ENCODE measurements at places on chromosomes 2 and 18.

DNA sequence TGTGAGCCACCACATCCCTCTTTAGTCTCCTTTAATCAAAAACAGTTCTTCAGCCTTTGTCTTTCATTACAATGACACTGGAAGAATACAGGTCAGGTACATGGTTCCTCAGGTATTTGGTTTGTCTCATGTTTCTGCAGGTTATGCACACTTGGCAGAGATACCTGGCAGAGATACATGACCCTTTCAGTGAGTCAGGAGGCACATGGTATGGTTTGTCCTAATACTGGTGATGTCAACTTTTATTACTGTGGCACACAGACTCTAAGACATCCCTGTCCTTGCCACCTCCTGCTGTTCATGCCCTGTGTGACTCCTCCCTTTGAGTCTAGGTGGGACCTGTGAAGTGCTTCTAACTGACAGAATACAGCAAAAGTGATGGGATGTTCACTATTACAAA is 58.4 kb downstream of the SPIRE1 start:
- no peaks in the 10 kb centered on the region for H3K27me3 ChIP-seq
- no peak overlapping the region for H3K27ac ChIP-seq
- DNase-seq: no peak
- no peak overlapping the region for H3K4me3 ChIP-seq
- no peaks in the 10 kb centered on the region for H3K36me3 ChIP-seq

- no peaks in the 10 kb centered on the region for H3K27me3 ChIP-seq
- no peak for DNase-seq
- peaks cover 2% of the 10 kb centered on the region for H3K36me3 ChIP-seq
- H3K4me3 ChIP-seq: no peak overlapping the region
- H3K4me1 ChIP-seq: peaks cover 40% of the 10 kb centered on the region
These were observed 2.7 kb downstream of the PER2 start for GRCh38 chr2:238285653-238286082.

GRCh38 chr18:62634458-62634857 is 80.9 kb upstream of the PHLPP1 start:
- H3K36me3 ChIP-seq: peaks cover 3% of the 10 kb centered on the region
- no peak overlapping the region for H3K27ac ChIP-seq
- H3K27me3 ChIP-seq: peaks cover 72% of the 10 kb centered on the region

GRCh38 chr2:46246790-46247189 is 50.4 kb upstream of the EPAS1 start:
- no peak overlapping the region for H3K27ac ChIP-seq
- no peaks in the 10 kb centered on the region for H3K27me3 ChIP-seq
- DNase-seq: no peak
- no peaks in the 10 kb centered on the region for H3K4me1 ChIP-seq
- H3K36me3 ChIP-seq: no peaks in the 10 kb centered on the region
- no peak overlapping the region for H3K4me3 ChIP-seq

DNA sequence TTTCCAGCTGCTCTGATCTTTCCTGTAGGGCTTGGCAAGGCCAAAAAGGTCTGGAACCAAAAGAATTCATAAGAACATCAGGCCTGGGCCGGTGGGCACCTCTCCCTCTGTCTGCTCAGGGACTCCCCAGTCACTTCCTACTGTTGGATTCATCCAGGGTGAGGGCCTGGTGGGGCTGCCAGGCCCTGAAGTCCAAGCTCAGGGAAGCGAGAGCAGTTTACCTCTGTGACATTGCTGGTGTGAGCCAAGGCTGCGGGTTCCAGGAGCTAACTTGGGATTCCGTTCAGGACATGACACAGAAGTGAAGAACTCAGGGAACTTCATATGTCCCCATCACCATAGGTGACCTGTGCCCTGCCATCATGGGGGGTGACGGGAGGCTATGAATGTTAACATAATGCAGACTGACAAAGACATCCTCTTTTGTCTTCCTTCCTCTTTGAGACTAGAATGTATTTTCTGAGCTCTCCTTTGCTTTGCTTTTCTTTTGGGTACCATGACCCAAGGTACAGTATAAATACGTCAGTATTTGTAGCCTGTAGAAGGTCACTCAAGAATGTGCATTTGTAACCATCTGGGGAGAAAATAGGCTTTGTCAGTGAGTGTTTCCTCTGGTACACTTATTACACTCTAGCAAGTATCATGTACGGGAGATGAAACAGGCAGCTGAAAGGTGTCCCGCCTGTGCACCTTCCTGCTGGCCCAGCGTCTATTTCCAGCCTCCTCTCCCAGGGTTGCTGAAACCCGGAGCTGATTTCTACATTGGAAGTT is 130.5 kb upstream of the SLC1A4 start:
- peak overlapping the region; percentile 80 for H3K4me3 ChIP-seq
- DNase-seq: no peak
- H3K36me3 ChIP-seq: peaks cover 2% of the 10 kb centered on the region
- H3K27me3 ChIP-seq: peaks cover 32% of the 10 kb centered on the region

GRCh38 chr2:73105511-73105971 is 7.2 kb downstream of the RAB11FIP5 start:
- H3K27me3 ChIP-seq: no peaks in the 10 kb centered on the region
- no peak overlapping the region for H3K4me3 ChIP-seq
- peak overlapping the region; percentile 89 for H3K27ac ChIP-seq
- DNase-seq: no peak

DNA sequence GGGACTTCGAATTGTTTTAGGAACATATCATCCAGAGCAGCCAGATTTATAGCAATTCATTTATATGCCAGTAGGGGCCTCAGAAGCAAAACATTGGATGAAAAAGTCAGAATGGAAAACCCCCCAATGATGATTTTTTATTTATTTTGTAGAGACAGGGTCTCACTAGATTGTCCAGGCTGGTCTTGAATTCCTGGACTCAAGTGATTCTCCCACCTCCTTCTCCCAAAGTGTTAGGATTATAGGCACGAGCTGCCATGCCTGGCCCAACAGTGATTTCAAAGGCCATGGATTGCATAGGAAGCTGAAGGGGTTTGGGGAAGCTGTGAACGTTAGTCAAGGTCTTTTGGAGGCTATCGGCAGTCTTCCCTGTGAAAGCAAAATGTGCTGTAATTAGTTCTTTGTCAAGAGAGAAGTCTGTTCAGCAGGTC is 21.9 kb upstream of the MCFD2 start:
- peak overlapping the region; percentile 90 for H3K27ac ChIP-seq
- peaks cover 25% of the 10 kb centered on the region for H3K4me1 ChIP-seq
- no peak for DNase-seq
- H3K27me3 ChIP-seq: no peaks in the 10 kb centered on the region
- peak overlapping the region; percentile 61 for H3K4me3 ChIP-seq

GRCh38 chr2:233833345-233833744 is 21.0 kb downstream of the HJURP start:
- H3K36me3 ChIP-seq: no peaks in the 10 kb centered on the region
- H3K27me3 ChIP-seq: no peaks in the 10 kb centered on the region
- no peak for DNase-seq
- no peak overlapping the region for H3K4me3 ChIP-seq

- H3K27me3 ChIP-seq: no peaks in the 10 kb centered on the region
- H3K4me1 ChIP-seq: peaks cover 2% of the 10 kb centered on the region
- H3K4me3 ChIP-seq: no peak overlapping the region
- H3K27ac ChIP-seq: no peak overlapping the region
- no peak for DNase-seq
These were observed 166.2 kb downstream of the PHLPP1 start for GRCh38 chr18:62881509-62882016.

DNA sequence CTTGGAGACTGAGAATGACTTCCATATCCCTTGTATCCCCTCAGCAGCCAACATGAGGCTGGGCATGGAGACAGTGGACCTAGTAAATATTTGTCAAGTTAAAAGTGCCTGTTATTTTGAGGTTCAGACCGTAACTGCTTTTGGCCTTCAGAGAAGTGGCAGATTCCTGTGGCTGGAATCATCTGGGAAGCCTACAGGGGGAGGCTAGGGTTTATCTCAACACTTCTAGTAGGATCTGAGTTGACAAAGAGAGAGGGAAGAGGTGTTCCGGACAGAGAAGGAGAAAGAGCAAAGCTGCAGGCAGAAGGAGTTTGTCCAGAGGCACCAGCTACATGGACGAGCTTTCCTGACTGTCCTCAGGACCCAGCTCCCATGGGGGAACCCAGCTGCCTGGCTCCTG is 27.0 kb downstream of the SLC14A2 start:
- H3K4me3 ChIP-seq: no peak overlapping the region
- DNase-seq: no peak
- H3K27ac ChIP-seq: no peak overlapping the region
- no peaks in the 10 kb centered on the region for H3K36me3 ChIP-seq
- peaks cover 14% of the 10 kb centered on the region for H3K27me3 ChIP-seq

DNA sequence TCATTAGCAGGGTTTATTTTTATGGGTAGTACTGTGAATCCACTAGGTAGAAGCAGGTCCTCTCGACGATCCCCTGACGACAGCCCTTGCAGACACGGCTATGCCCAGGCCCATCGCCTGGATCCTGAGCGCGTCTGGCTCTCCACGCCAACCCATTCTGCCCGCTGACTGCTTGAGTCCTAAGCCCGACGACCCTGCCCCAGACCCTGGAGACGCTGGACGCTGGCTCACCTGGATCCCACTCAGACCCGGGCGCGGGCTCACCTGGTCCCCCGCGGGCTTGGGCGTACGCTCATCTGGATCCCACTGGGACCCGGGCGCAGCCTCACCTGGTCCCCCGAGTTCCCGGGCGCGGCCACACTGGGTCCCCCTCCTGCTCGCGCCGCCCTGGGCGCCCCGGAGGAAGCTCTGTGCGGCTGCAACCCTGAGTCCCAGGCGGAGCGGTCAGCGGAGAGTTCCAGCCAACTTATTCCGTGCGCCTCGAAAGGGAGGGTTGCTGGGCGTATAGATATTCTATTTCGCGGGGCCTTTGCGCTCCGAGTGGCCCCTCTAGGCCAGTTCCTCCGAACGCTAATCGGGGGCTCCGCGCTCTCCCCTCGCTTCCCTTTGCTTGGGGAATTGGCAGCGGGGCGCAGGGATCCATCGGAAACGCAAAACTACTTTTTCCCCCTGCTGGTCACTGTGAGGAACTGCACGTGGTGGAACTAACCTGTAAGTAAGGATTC is 22.4 kb upstream of the RMP24 start:
- peaks cover 3% of the 10 kb centered on the region for H3K36me3 ChIP-seq
- H3K4me1 ChIP-seq: peaks cover 5% of the 10 kb centered on the region
- no peak overlapping the region for H3K27ac ChIP-seq
- peak overlapping the region; percentile 92 for H3K4me3 ChIP-seq

- no peak overlapping the region for H3K27ac ChIP-seq
- peaks cover 2% of the 10 kb centered on the region for H3K4me1 ChIP-seq
- H3K27me3 ChIP-seq: peaks cover 49% of the 10 kb centered on the region
- H3K4me3 ChIP-seq: no peak overlapping the region
- H3K36me3 ChIP-seq: no peaks in the 10 kb centered on the region
- no peak for DNase-seq
These were observed 190.8 kb downstream of the GPD2 start for GRCh38 chr2:156626931-156627330.

- no peaks in the 10 kb centered on the region for H3K36me3 ChIP-seq
- no peaks in the 10 kb centered on the region for H3K4me1 ChIP-seq
- no peak overlapping the region for H3K4me3 ChIP-seq
- H3K27ac ChIP-seq: no peak overlapping the region
- H3K27me3 ChIP-seq: peaks cover 75% of the 10 kb centered on the region
These were observed 35.4 kb upstream of the CCDC93 start for GRCh38 chr2:118049140-118049815.

DNA sequence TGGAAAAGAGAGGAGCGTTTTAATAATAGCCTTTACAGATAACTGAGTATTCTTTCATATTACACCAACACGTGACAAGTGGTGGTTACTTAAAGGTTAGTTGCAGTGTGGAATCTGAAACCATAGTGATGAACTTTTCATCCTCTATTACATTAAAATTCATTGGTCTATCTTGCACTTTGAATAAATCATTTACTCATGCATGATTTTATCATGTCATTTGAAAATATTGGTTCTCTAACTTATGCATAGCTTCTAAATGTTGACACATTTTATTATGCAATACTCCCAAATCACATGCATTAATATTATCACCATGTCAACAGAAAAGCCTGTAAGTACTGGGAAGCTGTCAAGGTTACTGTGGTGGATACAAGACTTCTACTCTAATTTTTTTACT is 1432.2 kb downstream of the LRP1B start:
- H3K36me3 ChIP-seq: no peaks in the 10 kb centered on the region
- DNase-seq: no peak
- no peak overlapping the region for H3K27ac ChIP-seq
- no peaks in the 10 kb centered on the region for H3K27me3 ChIP-seq

GRCh38 chr2:127516041-127516762 is 10.1 kb downstream of the IWS1 start:
- H3K36me3 ChIP-seq: peaks cover 8% of the 10 kb centered on the region
- no peak for DNase-seq
- no peak overlapping the region for H3K4me3 ChIP-seq

DNA sequence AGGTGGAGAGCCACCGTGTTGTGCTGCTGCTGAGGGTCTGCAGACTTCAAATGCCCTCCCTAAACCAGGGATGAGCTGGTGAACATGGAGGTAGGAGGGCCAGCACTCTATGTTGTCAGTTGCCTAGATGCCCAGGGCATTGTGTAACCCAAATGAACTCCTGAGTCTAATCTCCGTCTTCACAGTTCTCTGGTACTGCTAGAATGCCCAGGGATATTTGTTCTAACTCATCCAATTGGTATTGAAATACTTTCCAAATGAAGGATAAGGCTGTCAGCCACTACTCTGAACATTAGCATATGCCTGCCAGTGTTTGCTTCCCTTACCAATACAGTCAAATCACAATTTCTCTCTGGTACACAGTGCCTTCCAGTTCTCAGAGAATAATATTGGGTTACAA is 492.6 kb downstream of the SLC4A3 start:
- no peak overlapping the region for H3K4me3 ChIP-seq
- no peaks in the 10 kb centered on the region for H3K4me1 ChIP-seq
- no peak overlapping the region for H3K27ac ChIP-seq
- DNase-seq: no peak

- H3K4me1 ChIP-seq: no peaks in the 10 kb centered on the region
- H3K27ac ChIP-seq: no peak overlapping the region
- peaks cover 39% of the 10 kb centered on the region for H3K27me3 ChIP-seq
- H3K4me3 ChIP-seq: no peak overlapping the region
These were observed 195.9 kb upstream of the HS6ST1 start for GRCh38 chr2:128514555-128514955.

DNA sequence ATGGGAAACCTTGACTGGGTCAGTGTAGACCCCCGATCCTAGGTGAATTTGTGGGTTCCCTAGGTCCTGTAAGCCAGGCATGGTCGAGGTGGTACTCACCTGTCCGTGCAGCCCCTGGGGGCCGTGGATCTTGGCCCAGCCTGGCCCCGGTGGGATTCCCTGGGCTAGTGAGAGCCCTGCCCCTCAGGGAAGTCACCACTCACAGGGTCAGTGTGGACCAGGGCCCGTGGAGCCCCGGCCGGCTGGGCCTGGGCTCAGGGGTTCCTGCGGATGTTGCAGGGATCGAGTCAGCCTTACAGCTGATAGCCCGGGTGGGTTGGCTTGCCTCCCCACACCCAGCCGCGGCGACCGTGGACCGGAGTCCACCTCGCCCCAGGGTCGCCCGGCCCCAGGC is 528 bp downstream of the ATG9A start:
- DNase-seq: no peak
- H3K4me3 ChIP-seq: peak overlapping the region; percentile 99
- peak overlapping the region; percentile 97 for H3K27ac ChIP-seq
- no peaks in the 10 kb centered on the region for H3K27me3 ChIP-seq
- peaks cover 33% of the 10 kb centered on the region for H3K4me1 ChIP-seq

All from T-helper 17 cell (primary cell).